Ovary (tissue), 10 donors: ENCODE measurements at places on chromosomes 3 and 15.
A peak's percentile ranks its signal among the peaks of the same experiment; 100 is the strongest.

GRCh38 chr3:23508464-23508863, 297.3 kb upstream of the UBE2E1 start:
- no peaks in the 10 kb centered on the region for H3K36me3 ChIP-seq
- no peaks in the 10 kb centered on the region for H3K4me1 ChIP-seq
- no peak for DNase-seq
- H3K27me3 ChIP-seq, result no peaks in the 10 kb centered on the region
- no peak overlapping the region for H3K27ac ChIP-seq
- H3K4me3 ChIP-seq, result no peak overlapping the region

- peaks cover 3% of the 10 kb centered on the region for H3K4me1 ChIP-seq
- DNase-seq, result no peak
- H3K36me3 ChIP-seq, result no peaks in the 10 kb centered on the region
- H3K27me3 ChIP-seq, result no peaks in the 10 kb centered on the region
- H3K27ac ChIP-seq, result no peak overlapping the region
These were observed 229.7 kb upstream of the ICE2 start for GRCh38 chr15:60708684-60709083.

- no peaks in the 10 kb centered on the region for H3K36me3 ChIP-seq
- H3K27me3 ChIP-seq, result no peaks in the 10 kb centered on the region
- H3K4me3 ChIP-seq, result no peak overlapping the region
- peaks cover 1% of the 10 kb centered on the region for H3K4me1 ChIP-seq
These were observed 216.8 kb upstream of the RBMS3 start for GRCh38 chr3:29064085-29064484.

GRCh38 chr15:45665261-45665660, 30.4 kb downstream of the SQOR start:
- H3K27me3 ChIP-seq, result no peaks in the 10 kb centered on the region
- no peak for DNase-seq
- no peak overlapping the region for H3K4me3 ChIP-seq
- H3K4me1 ChIP-seq, result peaks cover 1% of the 10 kb centered on the region
- no peaks in the 10 kb centered on the region for H3K36me3 ChIP-seq
- H3K27ac ChIP-seq, result no peak overlapping the region

GRCh38 chr15:79185199-79185598, 94.6 kb upstream of the RASGRF1 start:
- H3K27ac ChIP-seq, result no peak overlapping the region
- DNase-seq, result no peak
- H3K27me3 ChIP-seq, result no peaks in the 10 kb centered on the region
- H3K4me3 ChIP-seq, result no peak overlapping the region
- no peaks in the 10 kb centered on the region for H3K4me1 ChIP-seq

- H3K4me1 ChIP-seq, result no peaks in the 10 kb centered on the region
- H3K4me3 ChIP-seq, result no peak overlapping the region
- no peak overlapping the region for H3K27ac ChIP-seq
- no peaks in the 10 kb centered on the region for H3K27me3 ChIP-seq
- no peaks in the 10 kb centered on the region for H3K36me3 ChIP-seq
These were observed 48.8 kb downstream of the ALDH1A2 start for GRCh38 chr15:58016581-58017175.

GRCh38 chr3:20040548-20041196, 426 bp downstream of the KAT2B start:
- no peaks in the 10 kb centered on the region for H3K27me3 ChIP-seq
- no peaks in the 10 kb centered on the region for H3K36me3 ChIP-seq
- H3K4me3 ChIP-seq, result peak overlapping the region; percentile 70
- peak overlapping the region; percentile 97 for H3K27ac ChIP-seq
- peak; percentile 82 for DNase-seq
- peaks cover 6% of the 10 kb centered on the region for H3K4me1 ChIP-seq

DNA sequence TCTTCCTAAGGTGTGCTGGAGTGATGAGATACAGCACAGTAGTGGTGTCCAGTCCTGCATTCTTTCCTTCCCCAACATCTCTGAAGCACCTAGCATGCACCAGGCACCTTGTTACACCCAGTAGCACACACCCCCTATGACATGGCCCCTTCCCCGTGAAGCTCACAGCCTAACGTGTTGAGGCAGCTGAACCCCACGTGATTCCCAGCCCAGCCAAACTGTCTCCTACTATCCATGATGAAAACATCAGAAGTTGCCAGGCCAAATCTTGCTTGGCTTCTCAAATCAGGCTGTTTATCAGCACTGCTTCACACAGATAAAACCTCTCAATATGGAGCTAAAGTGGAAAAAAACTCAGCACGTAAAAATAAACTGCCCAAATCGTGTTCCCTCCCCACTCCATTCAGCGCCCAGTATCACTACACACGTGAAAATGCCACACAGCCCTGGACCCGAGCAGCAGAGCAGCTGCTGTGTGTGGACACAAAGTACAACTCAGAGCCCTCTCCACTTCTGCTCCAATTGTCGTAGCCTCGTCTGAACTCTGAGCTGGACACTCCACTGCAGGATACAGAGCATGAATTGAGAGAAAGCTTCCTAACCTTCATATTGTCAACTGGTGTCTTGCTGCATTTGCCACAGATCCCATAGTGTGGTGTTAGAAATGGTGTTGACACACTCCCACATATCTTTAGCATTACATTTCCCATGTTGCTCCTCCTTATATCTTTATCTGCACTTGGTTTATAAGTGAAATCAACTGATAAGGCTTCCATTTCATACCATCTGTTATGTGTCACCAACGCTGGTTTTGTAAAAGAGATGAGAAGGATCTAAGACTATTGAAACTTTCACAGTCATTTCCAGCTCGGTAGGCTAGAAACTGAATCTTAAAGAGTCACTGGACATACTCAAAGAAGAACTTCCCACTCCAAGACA, 279.8 kb downstream of the RORA start:
- DNase-seq, result no peak
- H3K4me1 ChIP-seq, result peaks cover 7% of the 10 kb centered on the region
- H3K27ac ChIP-seq, result no peak overlapping the region
- H3K4me3 ChIP-seq, result no peak overlapping the region

- no peaks in the 10 kb centered on the region for H3K4me1 ChIP-seq
- no peaks in the 10 kb centered on the region for H3K36me3 ChIP-seq
- H3K27me3 ChIP-seq, result no peaks in the 10 kb centered on the region
- no peak for DNase-seq
- H3K4me3 ChIP-seq, result no peak overlapping the region
These were observed 491.3 kb downstream of the TAFA4 start for GRCh38 chr3:68441054-68441453.

DNA sequence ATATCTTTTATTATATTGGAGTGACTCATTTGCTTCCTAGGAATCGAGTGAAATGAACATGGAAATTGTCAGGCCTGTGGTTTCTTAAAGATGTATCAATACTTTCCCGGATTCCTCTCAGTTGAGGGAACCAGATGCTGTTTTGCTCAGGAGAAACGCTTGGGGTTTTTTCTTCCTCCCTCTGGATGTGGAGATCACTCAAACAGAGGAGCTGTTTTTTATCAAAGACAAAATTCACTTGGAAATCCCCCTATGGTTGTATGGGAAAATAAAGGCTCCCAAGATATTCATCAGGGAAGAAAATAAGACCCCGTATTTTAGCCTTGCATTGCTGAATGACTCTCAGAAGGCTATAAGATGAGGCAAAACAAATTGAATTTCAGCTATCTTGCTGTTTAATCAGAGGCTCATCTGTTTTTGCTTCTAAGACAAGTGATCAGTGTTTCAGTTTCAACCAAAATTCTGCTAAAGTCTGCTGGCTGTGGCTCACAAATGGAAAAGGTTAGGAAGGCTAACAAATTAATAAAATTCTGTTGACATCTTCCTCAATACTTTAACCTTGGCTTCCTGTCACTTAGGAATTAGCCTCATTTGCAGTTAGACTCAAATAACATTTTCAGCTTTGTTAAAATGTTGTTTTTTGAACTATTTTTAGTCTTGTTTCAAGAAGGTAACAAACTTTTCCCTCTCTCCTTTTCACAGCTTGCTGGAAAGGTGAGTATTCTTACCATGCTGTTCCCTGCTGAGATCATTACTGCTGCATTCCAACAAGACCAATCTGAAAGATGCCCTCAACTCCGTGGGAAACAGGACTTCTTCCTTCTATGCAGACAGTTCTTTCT, 83.6 kb downstream of the COL6A5 start:
- no peak overlapping the region for H3K27ac ChIP-seq
- H3K4me3 ChIP-seq, result no peak overlapping the region
- DNase-seq, result no peak
- no peaks in the 10 kb centered on the region for H3K27me3 ChIP-seq
- H3K36me3 ChIP-seq, result no peaks in the 10 kb centered on the region
- H3K4me1 ChIP-seq, result no peaks in the 10 kb centered on the region

DNA sequence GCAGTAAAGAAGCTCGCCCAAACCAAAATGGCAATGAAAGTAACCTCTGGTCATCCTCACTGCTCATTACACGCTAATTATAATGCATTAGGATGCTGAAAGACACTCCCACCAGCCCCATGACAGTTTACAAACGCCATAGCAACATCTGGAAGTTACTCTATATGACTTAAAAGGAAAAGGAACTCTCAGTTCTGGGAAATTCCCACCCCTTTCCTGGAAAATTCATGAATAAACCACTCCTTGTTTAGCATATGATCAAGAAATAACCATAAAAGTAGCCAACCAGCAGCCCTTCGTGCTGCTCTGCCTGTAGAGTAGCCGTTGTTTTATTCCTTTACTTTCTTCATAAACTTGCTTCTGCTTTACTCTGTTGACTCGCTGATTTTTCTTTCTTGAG, 164.6 kb downstream of the SMAD6 start:
- no peak overlapping the region for H3K27ac ChIP-seq
- no peaks in the 10 kb centered on the region for H3K36me3 ChIP-seq
- no peak overlapping the region for H3K4me3 ChIP-seq

GRCh38 chr3:25143356-25144025, 284.6 kb upstream of the RARB start:
- H3K4me1 ChIP-seq, result no peaks in the 10 kb centered on the region
- no peaks in the 10 kb centered on the region for H3K36me3 ChIP-seq
- no peak overlapping the region for H3K4me3 ChIP-seq

DNA sequence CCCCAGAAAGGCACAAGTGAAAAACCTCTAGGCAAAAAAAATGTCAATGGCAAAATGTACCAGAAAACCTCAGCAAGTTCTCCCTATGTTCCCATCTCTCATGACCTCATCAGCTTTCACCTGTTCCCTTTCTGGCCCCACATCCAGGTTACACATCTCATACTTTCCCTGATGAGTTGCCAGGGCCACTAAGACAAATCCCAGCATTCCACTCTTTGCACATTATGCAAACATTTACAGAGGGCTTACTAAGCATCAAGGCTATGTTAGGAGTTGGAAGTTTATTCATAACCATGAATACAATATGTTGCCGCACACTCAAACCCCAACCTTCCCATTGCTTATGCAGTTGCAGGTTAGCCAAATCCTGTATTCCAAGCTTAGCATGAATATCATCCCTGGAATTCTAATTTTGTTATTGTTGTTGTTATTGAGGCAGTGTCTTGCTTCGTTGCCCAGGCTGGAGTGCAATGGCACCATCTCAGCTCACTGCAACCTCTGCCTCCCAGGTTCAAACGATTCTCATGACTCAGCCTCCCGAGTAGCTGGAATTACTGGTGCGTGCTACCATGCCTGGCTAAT, 129.3 kb upstream of the UBE2E2 start:
- DNase-seq, result no peak
- no peak overlapping the region for H3K27ac ChIP-seq

DNA sequence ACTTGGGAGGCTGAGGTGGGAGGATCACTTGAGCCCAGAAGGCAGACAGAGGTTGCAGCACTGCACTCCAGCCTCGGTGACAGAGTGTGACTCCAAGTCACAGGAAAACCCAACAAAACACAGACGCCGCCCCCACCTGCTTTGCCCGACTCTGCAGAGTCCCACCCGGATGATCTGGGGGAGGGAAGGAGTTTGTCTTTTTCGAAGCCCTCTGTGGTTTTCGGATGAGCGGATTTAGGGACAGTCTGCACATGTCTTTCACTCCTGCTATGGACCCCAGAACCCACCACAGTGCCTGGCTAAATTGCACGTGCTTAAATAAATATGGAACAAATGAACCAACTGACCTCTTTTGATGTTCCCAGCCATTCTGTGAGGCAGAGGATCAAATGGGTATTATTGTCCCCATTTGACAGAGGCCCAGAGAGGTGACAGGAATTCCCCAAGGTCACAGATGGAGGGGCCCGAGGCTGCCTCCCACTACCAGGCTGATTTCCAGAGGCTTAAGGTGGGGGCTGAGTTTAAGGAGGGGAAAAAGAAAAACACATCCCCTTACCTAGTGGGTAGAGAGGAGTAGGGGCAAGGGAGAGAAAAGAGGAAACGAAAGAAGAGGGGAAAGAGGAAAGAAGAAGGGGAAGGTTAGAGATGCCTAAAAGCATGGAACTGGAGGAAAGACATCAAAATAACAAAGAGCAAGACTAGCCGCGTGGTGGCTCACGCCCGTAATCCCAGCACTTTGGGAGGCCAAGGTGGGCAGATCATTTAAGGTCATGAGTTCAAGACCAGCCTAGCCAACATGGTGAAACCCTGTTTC, 59.4 kb upstream of the TFRC start:
- peaks cover 7% of the 10 kb centered on the region for H3K4me1 ChIP-seq
- H3K36me3 ChIP-seq, result no peaks in the 10 kb centered on the region
- no peak overlapping the region for H3K27ac ChIP-seq

- H3K27me3 ChIP-seq, result no peaks in the 10 kb centered on the region
- DNase-seq, result no peak
- no peak overlapping the region for H3K27ac ChIP-seq
- H3K4me3 ChIP-seq, result no peak overlapping the region
- H3K36me3 ChIP-seq, result no peaks in the 10 kb centered on the region
These were observed 35.8 kb downstream of the ZNF710 start for GRCh38 chr15:90036806-90037510.

- peak; percentile 79 for DNase-seq
- no peak overlapping the region for H3K4me3 ChIP-seq
- peak overlapping the region; percentile 17 for H3K27ac ChIP-seq
- peaks cover 13% of the 10 kb centered on the region for H3K4me1 ChIP-seq
These were observed 13.4 kb downstream of the CIDEC start for GRCh38 chr3:9866639-9867038.

DNA sequence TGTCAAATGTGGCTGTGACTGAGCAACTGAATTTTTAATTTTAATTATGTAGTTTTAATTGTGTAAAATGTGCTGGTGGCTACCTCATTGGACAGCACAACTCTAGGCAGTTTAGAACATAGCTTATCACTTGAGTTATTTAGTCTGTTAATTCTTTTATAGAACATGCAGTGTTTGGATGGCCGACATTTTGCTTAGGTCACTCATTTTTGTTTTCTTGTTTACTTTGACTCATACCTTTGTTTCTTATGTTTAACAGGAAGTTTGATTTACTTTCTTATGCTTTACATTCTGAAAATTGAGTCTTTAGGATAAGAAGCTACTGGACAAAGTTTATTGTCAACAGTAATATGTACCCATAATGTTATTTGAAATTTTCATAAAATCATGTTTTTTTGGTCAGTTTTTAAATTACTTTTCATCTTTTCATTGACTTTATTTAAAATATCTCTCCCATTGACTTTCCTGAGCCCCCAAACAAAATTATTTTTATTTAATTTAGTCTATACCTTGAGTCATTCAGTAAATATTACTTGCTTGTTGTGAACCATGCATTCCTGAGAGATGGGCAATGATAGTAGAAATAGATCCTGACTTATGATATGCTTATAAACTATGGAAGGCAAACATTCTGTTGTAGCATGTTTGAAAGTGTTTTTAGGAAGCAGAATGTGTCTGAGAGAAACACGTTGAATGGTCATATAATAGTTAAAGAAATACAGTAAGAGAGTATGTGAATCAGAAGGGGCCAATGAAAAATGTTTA, 60.6 kb downstream of the TCF12 start:
- H3K4me1 ChIP-seq, result peaks cover 9% of the 10 kb centered on the region
- no peaks in the 10 kb centered on the region for H3K36me3 ChIP-seq

- no peaks in the 10 kb centered on the region for H3K36me3 ChIP-seq
- H3K27me3 ChIP-seq, result no peaks in the 10 kb centered on the region
- H3K4me1 ChIP-seq, result no peaks in the 10 kb centered on the region
- H3K4me3 ChIP-seq, result no peak overlapping the region
- no peak for DNase-seq
- no peak overlapping the region for H3K27ac ChIP-seq
These were observed 26.0 kb downstream of the FBLN2 start for GRCh38 chr3:13574798-13575451.
